Neuronal stem cell (in vitro differentiated cells): ENCODE measurements at places on chromosomes 11 and 22.

DNA sequence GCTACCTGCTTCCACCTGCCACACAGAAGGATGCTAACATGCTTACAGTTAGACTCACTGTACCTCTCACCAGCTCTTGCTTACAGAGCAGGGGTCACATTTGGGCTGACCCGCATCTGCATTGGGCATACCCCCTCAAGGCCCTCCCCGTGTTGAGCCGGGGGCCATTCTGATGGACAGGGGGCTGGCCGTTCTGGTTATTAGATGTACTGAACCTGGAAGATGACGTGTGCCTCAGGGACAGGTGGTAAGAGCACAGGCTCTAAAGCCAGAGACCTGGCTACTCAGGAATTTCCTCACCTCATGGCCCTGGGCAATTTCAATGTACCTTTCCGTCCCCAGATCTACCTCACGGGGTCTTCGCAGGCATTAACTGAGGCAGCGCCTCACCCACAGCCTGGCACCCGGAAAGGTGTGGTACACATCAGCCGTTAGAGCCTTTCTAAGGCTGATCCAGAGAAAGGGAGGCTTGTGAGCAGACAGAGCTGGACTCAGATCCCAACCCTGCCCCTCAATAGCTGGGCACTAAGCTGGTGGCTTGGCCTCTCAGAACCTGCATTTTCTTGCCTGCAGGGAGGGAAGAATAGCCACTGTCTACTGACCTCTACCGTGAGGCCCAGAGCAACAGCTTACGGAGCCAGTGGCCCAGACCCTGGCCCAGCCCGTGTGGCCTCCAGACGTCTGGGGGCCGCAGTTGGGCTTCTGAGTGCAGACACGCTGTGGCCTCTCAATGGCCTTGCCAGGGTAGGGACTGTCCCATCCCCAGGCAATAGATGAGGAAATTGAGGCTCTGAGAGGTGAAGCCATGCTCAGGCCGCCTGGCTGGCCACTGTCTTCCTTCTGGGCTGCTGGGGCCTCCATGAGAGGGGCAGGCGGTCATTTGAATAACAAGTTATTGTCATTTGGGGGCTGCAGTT is 100.6 kb downstream of the MORC2 start:
- H3K4me1 ChIP-seq, result peaks cover 5% of the 10 kb centered on the region
- DNase-seq, result no peak
- no peaks in the 10 kb centered on the region for H3K36me3 ChIP-seq
- no peaks in the 10 kb centered on the region for H3K27me3 ChIP-seq
- no peak overlapping the region for H3K4me3 ChIP-seq

- H3K27ac ChIP-seq, result no peak overlapping the region
- peaks cover 5% of the 10 kb centered on the region for H3K4me1 ChIP-seq
- DNase-seq, result no peak
- H3K36me3 ChIP-seq, result no peaks in the 10 kb centered on the region
- H3K27me3 ChIP-seq, result no peaks in the 10 kb centered on the region
Observed at GRCh38 chr22:25448435-25449051, 115.9 kb upstream of the GRK3 start.

- H3K27ac ChIP-seq, result no peak overlapping the region
- H3K27me3 ChIP-seq, result no peaks in the 10 kb centered on the region
- H3K4me3 ChIP-seq, result no peak overlapping the region
- no peaks in the 10 kb centered on the region for H3K36me3 ChIP-seq
- DNase-seq, result peak; percentile 43
- peaks cover 10% of the 10 kb centered on the region for H3K4me1 ChIP-seq
Observed at GRCh38 chr11:66889960-66890359, 33.1 kb downstream of the LRFN4 start.

GRCh38 chr11:122853261-122853660 is 15.0 kb downstream of the CRTAM start:
- H3K36me3 ChIP-seq, result no peaks in the 10 kb centered on the region
- H3K27ac ChIP-seq, result no peak overlapping the region
- peaks cover 5% of the 10 kb centered on the region for H3K4me1 ChIP-seq
- no peak for DNase-seq
- H3K4me3 ChIP-seq, result no peak overlapping the region

DNA sequence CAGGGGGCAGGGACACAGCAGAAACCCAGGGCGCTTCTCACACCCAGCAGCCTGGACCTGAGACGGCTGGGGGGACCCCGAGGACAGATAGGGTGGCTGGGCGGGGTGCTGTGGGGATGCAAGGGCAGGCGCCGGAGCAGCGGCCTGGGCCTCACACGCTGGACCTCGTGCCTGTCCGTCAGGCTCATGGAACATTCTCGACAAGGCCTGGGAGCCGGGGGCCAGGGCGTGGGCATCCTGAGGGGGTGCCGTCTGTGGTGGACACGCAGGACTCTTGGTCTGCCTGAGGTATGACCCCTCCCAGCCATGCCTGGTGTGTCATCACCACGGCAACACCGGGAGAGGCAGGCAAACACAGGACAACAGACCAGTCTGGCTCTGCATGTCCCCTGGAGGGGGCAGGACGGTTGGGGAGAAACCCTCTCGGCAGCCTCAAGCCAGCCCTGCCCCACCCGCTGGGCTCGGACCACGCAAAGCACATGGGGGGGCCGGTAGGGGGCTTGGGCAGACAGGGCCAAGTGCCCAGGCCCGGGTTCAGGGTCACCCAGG is 21.4 kb downstream of the MRPL23 start:
- no peak for DNase-seq
- no peaks in the 10 kb centered on the region for H3K36me3 ChIP-seq
- H3K4me3 ChIP-seq, result no peak overlapping the region
- H3K4me1 ChIP-seq, result no peaks in the 10 kb centered on the region
- no peak overlapping the region for H3K27ac ChIP-seq

GRCh38 chr11:69035150-69035945 is 13.4 kb upstream of the TPCN2 start:
- DNase-seq, result no peak
- H3K27me3 ChIP-seq, result peaks cover 2% of the 10 kb centered on the region
- no peak overlapping the region for H3K4me3 ChIP-seq
- peaks cover 9% of the 10 kb centered on the region for H3K4me1 ChIP-seq
- H3K27ac ChIP-seq, result no peak overlapping the region

DNA sequence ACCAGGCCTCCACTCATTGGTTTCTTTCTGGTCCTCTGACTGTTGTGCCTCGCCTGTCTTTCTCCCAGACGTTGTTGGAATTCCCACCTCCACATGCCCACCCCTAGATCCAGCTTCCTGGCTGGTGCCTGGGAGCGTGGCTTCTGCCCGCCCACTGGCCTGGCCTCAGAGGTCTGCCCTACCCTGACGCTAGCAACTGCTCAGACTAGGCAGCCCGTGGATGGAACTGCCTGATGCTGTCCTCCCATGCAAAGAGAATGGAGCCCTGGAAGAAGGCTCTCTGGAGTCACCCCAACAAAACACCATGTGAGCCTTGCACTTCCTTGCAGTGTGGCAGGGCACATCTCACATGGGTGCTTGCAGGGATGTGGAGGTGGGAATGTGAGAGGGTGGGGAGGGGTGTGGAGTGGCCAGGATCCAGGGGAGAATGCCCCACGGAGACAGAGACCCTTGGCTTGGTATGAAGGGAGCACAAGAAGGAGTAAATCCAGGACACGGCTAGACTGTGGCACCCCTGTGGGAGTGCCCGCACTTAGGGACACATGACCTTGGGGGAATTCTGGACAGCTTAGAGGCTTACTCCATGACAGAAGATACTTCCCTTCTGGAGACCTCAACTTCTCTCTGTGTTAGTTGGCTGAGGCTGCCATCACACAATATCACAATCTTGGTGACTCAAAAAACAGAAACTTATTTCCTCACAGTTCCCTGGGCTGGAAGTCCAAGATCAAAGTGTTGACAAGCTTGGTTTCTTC is 22.5 kb upstream of the ADA2 start:
- H3K4me3 ChIP-seq, result no peak overlapping the region
- peaks cover 10% of the 10 kb centered on the region for H3K27me3 ChIP-seq

GRCh38 chr11:62954478-62954877 is 30.3 kb downstream of the SLC22A6 start:
- H3K27ac ChIP-seq, result no peak overlapping the region
- DNase-seq, result no peak

- H3K4me3 ChIP-seq, result no peak overlapping the region
- H3K36me3 ChIP-seq, result no peaks in the 10 kb centered on the region
- no peak overlapping the region for H3K27ac ChIP-seq
- peaks cover 2% of the 10 kb centered on the region for H3K4me1 ChIP-seq
- H3K27me3 ChIP-seq, result no peaks in the 10 kb centered on the region
Observed at GRCh38 chr22:27424319-27424718, 377.2 kb downstream of the MN1 start.

- no peaks in the 10 kb centered on the region for H3K36me3 ChIP-seq
- no peaks in the 10 kb centered on the region for H3K4me1 ChIP-seq
- no peak for DNase-seq
- no peaks in the 10 kb centered on the region for H3K27me3 ChIP-seq
Observed at GRCh38 chr11:81569999-81570398, 1163.7 kb downstream of the FAM181B start.

DNA sequence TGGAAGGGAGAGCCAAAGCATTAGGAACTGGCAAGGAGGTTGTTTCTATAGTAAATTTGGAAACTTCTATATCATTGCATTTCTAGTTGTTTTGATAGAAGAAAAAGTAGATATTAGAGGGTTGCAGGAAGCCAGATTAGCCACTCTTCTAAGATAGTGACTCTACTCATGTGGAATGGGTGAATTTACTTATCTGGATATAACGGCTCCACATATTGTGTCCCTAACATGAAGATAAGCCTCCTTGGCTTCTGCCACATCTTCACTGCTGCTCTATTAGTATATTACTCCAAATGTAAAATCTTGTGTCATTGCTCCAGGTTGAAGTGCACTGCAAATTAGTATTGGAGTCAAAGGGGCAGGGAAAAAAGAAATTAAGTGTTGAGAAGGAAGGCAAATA is 283.3 kb downstream of the CASP12 start:
- no peak overlapping the region for H3K27ac ChIP-seq
- H3K4me1 ChIP-seq, result no peaks in the 10 kb centered on the region
- no peaks in the 10 kb centered on the region for H3K36me3 ChIP-seq
- H3K4me3 ChIP-seq, result no peak overlapping the region
- no peak for DNase-seq

- peaks cover 5% of the 10 kb centered on the region for H3K36me3 ChIP-seq
- H3K4me3 ChIP-seq, result no peak overlapping the region
- peak overlapping the region; percentile 76 for H3K27ac ChIP-seq
- H3K27me3 ChIP-seq, result no peaks in the 10 kb centered on the region
Observed at GRCh38 chr11:114170226-114170625, 110.7 kb downstream of the ZBTB16 start.

- H3K4me1 ChIP-seq, result no peaks in the 10 kb centered on the region
- no peak overlapping the region for H3K4me3 ChIP-seq
- DNase-seq, result no peak
- H3K27me3 ChIP-seq, result no peaks in the 10 kb centered on the region
Observed at GRCh38 chr11:129530154-129530895, 154.7 kb downstream of the BARX2 start.

- peaks cover 3% of the 10 kb centered on the region for H3K4me1 ChIP-seq
- no peak for DNase-seq
- H3K27ac ChIP-seq, result no peak overlapping the region
- peaks cover 67% of the 10 kb centered on the region for H3K27me3 ChIP-seq
- no peaks in the 10 kb centered on the region for H3K36me3 ChIP-seq
- no peak overlapping the region for H3K4me3 ChIP-seq
Observed at GRCh38 chr22:19775496-19776325, 15.1 kb downstream of the TBX1 start.

DNA sequence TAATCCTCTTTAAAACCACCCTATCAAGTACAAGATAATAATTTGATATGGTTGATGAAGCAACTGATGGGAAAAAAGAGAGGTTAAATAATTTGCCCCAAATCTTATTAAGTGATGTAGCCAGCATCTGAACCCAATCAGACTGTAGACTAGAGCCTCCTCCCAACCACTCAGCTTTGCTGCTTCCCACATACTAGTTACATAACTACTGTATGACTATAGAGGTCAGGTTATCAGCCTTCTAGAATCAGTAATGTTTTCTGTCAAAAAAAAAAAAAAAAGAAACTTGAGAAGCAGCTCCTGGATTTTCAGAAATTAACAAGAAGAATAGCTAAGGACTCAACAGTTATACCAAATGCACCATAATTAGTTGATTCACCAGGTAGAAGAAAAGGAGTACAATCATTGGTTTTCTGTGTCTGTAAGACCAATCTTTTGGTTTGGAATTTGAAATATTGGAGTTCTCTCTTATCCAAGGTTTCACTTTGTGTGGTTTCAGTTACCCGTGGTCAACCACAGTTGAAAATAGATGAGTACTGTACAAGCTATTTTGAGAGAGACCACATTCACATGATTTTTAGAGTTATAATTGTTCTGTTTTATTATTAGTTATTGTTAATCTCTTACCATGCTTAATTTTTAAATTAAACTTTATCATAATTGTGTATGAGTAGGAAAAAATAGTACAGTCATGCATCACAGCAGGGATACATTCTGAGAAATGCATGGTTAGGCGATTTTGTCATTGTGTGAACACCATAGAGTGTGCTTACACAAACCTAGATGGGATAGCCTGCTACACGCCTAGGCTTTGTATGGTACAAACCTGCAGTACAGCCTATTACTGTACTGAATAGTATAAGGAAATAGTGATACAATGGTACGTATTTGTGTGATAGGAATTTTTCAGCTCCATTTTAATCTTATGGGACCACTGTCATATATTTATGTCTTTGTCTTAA is 72.2 kb downstream of the PDHX start:
- no peaks in the 10 kb centered on the region for H3K4me1 ChIP-seq
- H3K36me3 ChIP-seq, result no peaks in the 10 kb centered on the region
- H3K27me3 ChIP-seq, result no peaks in the 10 kb centered on the region
- no peak overlapping the region for H3K4me3 ChIP-seq
- H3K27ac ChIP-seq, result no peak overlapping the region
- DNase-seq, result no peak

DNA sequence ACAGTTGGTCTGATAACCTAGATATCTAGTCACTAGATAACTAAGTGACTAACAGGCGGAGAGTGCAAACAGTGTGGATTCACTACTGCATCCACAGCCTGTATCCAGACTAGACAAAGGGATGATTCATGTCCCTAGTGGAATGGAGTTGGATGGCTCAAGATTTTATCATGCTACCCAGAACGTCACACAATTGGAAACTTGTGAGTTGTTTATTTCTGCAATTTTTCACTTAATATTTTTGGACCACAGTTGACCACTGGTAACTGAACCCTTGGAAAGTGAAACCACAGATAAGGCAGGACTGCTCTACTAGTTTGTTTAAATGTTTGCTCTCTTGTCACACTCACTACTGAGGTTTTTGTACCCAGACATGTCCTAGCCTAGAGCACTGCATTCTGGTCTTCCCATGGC is 76.0 kb downstream of the UBASH3B start:
- H3K27me3 ChIP-seq, result no peaks in the 10 kb centered on the region
- DNase-seq, result no peak
- peaks cover 14% of the 10 kb centered on the region for H3K4me1 ChIP-seq
- no peak overlapping the region for H3K27ac ChIP-seq
- no peaks in the 10 kb centered on the region for H3K36me3 ChIP-seq
